ENCODE measurements at places on chromosomes 11 and 22.

DNA sequence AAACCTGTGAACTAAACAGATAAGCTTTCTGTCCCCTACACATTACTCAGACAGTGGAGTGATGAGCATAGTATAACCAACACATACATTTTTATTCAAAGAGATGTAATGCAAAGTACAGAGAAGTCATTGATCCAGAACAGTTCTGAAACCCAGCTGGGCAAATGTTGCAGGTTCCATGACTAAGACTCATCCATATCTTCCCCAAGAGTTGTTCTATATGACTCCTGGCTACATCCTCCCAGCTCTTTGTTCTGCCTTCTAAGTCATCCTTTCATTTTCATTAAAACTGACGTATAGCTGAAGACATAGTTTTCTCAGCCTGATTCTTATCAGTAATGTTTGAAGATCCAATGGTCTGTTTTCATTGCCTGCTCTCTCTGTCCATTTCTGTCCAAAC is 47.3 kb downstream of the PLAAT5 start:
- no peak for DNase-seq

- no peak for DNase-seq
Observed at GRCh38 chr11:123159183-123159857, 35.7 kb downstream of the CLMP start.

DNA sequence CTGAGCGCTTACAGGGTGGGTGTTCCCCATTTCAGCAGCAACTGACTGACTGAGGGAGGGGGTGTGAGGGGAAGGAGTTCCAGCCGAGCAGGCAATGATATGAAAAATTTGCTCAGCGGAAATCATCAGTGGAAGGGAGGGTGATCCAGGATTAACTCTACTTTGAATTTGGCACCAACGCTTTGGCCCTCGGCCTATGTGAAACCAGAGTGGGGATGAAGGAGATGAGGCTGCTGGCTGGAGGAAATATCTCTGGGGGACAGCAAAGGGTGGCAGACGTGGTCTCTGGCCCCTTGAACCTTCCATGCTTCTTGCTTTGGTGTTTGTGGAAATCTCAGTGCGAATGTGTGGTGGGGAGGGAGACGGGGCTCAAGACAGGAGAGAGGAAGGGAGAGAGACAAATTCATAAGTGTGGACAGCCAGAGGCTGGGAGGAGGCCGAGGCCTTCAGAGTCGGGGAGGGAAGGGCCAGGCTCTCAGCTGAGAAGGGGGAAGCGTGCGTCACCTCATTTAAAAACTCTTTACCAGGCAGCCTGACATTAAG is 83.6 kb downstream of the FDX1 start:
- DNase-seq, result no peak

GRCh38 chr11:64008914-64009633 is 22.8 kb downstream of the OTUB1 start:
- no peak for DNase-seq

- DNase-seq, result peak; percentile 10
Observed at GRCh38 chr22:24894220-24894975, 52.1 kb downstream of the LHFPL7 start.

DNA sequence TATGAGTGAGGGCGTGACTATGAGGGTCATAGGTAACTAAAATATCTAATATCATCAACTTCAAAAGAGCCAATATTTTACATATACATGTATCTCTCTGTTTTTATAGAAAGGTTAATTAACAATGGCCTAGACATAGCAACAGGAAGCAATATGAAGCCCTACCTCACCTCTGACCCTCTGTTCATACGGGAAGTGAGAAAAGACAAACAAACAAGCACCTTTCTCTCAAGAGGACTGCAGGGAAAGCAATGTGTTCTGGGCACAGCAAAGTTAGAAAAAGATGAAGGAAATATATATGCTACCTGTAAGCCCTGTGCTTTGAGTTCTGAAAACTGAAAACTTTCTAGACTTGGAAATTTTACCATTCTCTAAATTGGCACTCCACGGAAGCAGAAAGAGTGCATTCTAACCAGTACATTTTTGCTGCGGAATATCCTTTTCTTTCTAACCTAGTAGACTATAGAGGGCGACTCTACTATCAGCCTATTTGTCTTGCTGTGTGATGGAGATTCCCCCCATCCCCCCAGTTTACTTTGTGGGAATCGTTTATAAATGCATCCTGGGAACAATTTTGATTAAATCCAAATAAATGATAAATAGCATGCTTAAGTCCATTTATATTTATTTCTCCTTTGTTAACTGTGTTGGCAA is 830.4 kb upstream of the FAT3 start:
- no peak for DNase-seq

GRCh38 chr11:78715639-78716311 is 141.1 kb upstream of the NARS2 start:
- DNase-seq, result no peak

DNA sequence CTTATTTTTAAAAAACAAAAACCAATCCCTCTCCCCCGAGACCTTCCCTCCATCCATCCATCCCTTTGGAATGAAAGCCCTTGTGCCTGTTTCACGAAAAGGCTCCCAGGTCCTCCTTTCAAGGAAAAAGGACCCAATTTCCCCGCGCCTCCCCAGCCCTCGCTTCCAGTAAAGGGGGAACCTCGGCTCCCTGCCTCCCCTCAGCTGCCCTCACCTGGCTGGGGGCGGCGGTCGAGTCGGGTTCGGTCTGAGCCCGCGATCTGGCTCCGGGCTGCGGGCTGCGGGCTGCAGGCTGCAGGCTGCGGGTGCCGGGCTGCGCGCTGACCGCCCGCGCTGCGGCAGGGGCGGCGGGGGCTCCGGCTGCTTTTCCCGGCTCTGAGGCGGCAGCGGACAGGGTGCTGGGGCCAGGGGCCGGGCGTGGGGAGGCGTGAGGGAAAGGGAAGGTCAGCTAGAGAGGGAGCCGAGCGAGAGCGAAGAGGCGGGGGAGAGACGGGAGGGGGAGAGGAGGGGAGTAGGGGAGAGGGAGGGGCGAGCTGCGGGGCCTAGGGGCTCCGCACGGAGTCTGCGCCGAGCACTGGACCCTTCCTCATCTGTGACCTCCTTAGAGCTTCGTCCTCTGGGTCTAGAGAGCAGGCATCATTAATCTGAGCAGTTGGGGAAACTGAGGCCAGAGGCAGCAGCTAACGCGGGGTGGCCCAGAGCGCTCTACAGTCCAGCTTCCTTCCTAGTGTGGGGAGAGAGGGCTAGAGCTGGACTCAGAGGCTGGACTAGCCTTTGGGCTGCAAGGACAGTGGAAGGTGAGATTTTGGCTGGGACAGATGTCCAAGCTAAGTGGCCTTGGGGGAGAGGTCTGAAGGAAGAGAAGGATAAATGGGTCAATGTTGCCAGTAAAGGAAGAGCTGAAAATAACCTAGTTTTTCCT is at the start of gene C1QTNF4:
C1QTNF4 (minus strand) TSS at position 478 of the 922 bp plus-strand sequence. CDS start 3,601 bp downstream, outside the sequence.
- no peak for DNase-seq

DNA sequence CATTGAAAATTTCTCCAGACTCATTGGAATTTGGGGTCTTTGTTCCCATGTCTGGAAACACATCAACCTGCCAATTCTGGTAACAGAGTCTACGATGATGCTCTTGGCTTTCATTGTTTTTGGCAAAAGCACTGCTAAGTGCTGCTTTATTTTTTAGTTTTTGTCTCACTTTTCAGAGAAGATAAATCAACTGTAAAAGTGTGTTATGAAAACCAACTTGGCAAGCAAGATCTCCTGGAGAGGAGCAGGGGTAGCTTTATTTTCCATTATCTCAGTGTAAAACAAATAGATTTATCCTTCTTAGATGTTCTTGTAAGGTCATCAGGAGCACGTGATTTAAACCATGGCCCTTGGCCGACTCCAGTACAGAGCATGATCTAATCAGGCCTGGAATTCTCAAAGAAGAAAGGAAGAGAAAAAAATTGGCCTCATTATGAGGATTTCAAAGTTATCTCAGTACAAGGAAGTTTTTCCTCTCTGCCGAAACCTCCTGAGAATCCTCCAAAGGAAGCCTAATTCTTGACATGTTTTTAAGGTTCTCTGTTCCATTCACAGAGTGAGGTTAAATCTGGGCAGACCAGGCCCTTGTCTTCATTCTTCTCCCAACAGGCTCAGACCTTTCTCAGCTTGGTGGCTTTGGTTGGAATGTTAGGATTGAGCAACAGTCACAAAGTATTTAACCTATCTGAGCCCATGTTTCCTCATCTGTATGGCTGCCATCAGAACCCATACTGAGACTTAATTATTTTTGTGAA is 16.4 kb upstream of the PAMR1 start:
- no peak for DNase-seq

DNA sequence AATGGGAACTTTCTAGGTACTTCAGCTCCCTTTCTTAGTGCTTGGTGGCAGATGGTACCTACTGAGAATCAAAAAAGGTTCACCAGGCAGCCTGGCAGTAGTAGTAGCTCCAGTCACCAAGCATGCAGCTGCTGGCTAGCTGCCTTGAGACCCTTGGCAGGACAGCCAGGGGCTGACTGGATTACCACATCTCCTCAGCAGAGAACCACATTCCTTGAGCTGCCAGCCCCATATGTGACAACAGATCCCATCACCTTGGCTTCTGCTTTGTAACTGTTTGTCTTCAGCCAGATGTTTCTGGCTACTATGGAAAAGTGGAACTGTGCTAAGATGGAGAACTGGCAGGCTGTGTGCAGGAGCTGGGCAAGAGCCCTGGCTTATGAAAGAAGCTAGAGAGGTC is 39.6 kb upstream of the CHRM4 start:
- no peak for DNase-seq

GRCh38 chr11:8948886-8949285 is 6.1 kb upstream of the ASCL3 start:
- no peak for DNase-seq

- no peak for DNase-seq
Observed at GRCh38 chr11:46389450-46390330, 1.9 kb downstream of the CHRM4 start.

- no peak for DNase-seq
Observed at GRCh38 chr22:47303161-47303890, 540.9 kb downstream of the TBC1D22A start.

- no peak for DNase-seq
Observed at GRCh38 chr22:30201945-30202344, 44.6 kb downstream of the LIF start.

GRCh38 chr11:33360642-33361041 is 103.5 kb downstream of the HIPK3 start:
- no peak for DNase-seq

DNA sequence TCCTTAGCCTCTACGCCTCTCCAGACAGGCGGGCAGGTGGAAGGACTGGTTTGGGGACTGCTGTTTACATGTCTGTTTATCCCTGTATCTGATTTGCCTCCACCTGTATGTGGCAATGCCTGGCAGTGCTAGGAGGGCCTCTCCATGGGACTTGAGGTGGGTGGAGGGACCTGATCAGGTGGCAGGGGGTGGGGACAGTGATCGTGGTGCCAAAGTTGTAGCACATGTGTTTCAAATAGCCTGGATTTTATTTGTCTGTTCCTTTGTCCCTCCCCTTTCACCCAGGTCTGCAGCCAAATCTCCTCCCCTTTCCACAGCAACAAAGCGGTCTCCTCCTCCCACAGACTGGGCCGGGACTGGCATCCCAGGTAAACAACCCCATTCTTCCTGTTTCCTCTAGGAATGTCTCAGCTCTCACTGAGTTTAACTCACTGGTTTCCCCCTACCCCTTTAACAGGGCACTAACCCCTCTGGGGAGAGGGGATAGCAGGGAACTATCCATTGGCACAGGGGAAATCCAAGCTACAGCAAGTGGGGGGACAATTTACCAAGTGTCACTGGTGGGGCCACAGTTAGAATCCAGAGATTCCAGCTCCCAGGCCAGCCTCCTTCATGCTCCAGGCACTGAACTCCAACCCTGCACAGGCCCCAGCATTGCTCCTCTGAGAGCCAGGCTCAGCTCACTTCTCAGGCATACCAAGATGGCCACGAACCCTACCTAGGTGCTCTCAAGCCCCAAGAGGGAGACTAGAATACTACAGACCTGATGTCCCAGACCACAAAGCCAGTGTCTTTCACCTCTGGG is 22.9 kb upstream of the TLCD5 start:
- DNase-seq, result no peak

DNA sequence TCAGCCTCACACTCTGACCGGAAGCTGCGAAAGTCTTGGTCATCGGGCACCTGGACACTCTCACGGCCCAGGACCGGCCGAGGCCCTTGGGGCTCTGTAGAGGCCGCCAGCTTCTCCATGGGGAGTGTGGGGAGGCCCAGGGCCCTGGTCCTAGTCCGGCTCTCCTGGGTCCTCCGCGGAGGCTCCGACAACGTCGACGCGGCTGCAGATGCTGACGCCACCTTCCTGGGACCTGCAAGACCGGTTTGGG is 12.9 kb downstream of the STARD10 start:
- no peak for DNase-seq

- DNase-seq, result no peak
Observed at GRCh38 chr22:41596776-41597634, 7.4 kb upstream of the PMM1 start.

DNA sequence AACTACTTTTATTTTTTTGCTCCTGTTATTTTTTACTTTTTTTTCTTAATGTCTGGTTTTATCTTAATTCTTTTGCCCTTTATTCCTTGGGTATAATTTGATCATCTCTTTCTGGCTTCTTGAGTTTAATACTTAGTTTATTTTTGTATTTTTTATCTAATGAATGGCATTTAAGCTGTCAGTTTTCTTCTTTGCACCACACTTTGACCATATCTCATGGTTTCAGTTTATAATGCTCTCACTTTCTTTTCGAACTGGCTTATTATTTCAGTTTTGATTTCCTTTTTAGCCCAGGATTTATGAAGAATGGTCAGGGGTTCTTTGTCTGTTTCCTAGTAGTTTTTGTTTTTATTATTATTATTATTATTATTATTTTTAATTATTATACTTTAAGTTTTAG is 48.3 kb downstream of the QSER1 start:
- no peak for DNase-seq

DNA sequence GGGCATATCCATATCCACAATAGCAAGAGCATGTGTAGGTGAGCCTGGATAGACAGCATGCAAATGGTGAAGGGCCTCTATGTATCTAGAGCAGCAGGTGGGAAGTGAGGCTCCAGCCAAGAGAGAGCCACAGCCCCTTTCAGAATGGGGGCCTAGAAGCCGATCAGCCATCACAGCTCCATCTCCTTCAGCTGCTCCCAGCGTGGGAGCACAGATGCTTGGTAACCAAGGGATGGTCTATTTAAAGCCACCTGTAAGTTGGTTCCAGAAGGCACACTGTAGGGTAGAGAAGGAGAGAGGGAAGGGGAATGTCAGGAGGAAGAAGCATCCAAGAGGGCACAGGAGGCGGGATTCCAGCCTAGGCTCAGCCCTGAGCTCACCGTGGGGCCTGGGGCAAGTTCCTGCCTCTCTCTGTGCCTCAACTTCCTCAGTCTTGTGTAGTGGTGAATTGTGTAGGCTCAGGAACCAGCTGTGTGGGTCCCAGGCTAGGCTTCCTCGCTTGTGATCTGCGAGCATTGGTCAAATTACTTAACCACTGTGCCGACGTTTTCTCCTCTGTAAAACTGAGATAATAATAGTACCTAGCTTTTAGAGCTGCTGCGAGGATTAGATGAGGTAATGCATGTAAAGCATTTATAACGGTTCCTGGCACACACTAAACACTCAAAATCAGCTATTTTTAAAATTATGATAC is 122.9 kb upstream of the NAV2 start:
- no peak for DNase-seq

DNA sequence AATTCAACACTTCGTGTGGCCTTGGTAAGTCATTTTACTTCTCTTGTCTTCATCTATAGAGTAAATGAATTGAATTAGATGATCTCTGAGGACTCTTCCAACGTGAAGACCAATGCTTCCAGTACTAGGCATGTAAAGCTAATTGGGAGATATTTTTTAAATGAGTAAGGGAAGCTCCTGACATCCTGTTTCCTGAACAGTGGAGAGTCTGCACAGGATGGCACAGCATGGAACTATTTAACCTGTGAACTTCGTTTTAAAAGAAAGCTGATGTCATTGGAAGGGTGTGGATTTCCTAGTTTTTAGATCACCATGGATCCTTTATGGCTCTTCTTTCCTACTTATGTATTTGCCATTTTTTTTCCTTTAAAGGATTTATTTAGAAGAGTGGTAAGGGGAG is 48.4 kb upstream of the HSD17B12 start:
- no peak for DNase-seq

Data from AG09309 (cell line).